Tibial artery (tissue), 4 donors: ENCODE measurements at places on chromosomes 1 and 21.
A peak's percentile ranks its signal among the peaks of the same experiment; 100 is the strongest.

DNA sequence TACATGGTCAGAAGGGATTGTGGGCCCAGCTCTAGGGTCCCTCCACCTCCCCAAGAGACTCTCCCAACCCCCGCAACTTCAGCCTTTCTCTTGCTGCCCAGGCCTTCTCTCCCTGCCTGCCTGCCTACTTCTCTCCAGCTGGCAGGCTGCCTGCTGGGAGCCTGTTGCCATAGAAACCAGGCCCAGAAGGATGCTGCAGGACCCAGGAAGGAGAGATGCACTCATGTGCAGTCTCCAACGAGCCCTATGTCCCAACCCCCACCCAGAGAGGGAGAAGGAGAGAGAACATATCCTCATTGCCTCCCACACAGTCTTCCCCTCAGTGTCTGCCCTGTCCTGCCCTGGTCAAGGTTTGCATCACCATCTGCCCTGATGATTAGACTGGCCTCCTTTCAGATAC is 10.8 kb upstream of the SMIM12 start:
- no peak for DNase-seq
- no peak overlapping the region for H3K4me3 ChIP-seq
- no peaks in the 10 kb centered on the region for H3K4me1 ChIP-seq
- H3K27ac ChIP-seq, result no peak overlapping the region

DNA sequence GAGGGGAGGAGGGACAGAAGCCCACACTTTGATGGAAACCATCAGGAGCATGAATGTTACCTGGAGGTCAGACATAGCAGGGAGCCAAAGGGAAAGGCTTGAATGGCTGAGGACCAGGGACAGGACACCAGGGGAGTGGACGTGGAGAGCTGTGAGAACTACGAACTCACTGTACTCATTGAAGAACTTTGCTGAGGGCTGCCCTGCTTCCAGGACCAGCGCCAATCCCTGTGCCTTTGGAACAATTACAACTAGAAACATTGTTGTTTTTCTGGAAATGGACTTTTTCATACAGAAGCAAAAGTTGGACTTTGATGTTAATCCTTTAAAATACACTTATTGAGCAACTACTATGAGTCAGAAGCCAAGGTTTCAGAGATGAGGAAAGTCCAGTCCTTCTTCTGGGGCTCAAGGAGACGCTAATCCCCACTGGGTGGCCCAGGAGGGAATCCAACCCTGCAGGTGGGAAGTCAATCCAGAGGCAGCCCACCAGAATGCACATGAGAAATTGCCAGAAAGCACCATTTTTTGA is 12.9 kb downstream of the TSPAN2 start:
- DNase-seq, result no peak
- no peaks in the 10 kb centered on the region for H3K27me3 ChIP-seq
- no peaks in the 10 kb centered on the region for H3K36me3 ChIP-seq
- H3K27ac ChIP-seq, result peak overlapping the region; percentile 84
- no peak overlapping the region for H3K4me3 ChIP-seq
- peaks cover 35% of the 10 kb centered on the region for H3K4me1 ChIP-seq

DNA sequence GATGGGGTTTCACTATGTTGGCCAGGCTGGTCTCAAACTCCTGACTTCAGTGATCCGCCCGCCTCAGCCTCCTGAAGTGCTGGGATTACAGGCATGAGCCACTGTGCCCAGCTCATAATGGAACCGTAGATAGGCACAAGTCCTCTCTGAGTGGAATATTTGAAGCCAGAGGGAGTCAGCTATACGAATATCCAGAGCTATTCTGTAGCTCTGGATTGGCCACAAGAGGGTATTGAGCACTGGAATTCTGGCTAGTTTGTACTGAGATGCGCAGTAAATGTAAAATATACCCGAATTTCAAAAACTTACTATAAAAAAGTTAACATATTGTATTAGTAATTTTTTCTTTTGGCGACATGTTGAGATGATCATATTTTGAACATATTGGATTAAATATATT is 851 bp upstream of the VPS13D start:
- no peaks in the 10 kb centered on the region for H3K27me3 ChIP-seq
- H3K27ac ChIP-seq, result no peak overlapping the region
- no peak for DNase-seq
- H3K4me1 ChIP-seq, result no peaks in the 10 kb centered on the region
- no peaks in the 10 kb centered on the region for H3K36me3 ChIP-seq

DNA sequence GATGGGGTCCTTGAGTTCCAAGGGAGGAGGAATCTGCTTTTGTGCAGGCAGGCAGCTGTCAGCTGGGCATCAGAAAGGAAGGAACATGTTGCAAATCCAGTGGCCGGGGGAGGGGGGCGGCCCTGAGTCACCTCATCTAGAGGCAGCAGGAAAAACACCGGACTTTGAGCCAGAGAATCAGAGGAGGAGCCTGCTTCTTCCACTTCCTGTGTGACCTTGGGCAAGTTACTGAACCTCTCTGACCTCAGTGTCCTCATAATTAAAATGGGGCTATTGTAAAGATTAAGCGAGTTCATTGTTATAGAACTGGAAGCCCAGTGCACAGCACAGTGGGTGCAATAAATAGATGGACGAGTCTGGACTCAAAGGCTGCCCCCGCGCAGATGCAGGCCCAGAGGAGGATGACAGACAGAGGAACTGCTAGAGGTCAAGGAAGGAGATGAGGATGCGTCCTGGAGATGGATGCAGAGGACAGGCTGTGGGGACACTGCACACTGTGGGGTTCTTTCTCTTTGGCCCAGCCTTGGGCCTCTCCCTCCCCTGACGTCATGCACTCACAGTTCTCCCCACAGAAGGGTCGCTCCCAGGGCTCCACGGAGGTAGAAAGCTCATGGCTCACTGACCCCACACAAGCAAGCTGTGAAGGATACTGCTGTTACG is 714.3 kb downstream of the MATN1 start:
- H3K27ac ChIP-seq, result no peak overlapping the region
- no peaks in the 10 kb centered on the region for H3K4me1 ChIP-seq
- H3K4me3 ChIP-seq, result no peak overlapping the region
- no peaks in the 10 kb centered on the region for H3K36me3 ChIP-seq

GRCh38 chr1:16628361-16629111 is 15.2 kb upstream of the NBPF1 start:
- no peak overlapping the region for H3K4me3 ChIP-seq
- no peaks in the 10 kb centered on the region for H3K4me1 ChIP-seq
- H3K27me3 ChIP-seq, result no peaks in the 10 kb centered on the region
- H3K36me3 ChIP-seq, result peaks cover 99% of the 10 kb centered on the region
- H3K27ac ChIP-seq, result no peak overlapping the region

- H3K4me1 ChIP-seq, result no peaks in the 10 kb centered on the region
- H3K27ac ChIP-seq, result no peak overlapping the region
- no peaks in the 10 kb centered on the region for H3K27me3 ChIP-seq
- H3K36me3 ChIP-seq, result no peaks in the 10 kb centered on the region
- DNase-seq, result no peak
Observed at GRCh38 chr1:10708757-10709156, 87.7 kb downstream of the CASZ1 start.

GRCh38 chr1:34060901-34061415 is 104.1 kb downstream of the CSMD2 start:
- no peaks in the 10 kb centered on the region for H3K36me3 ChIP-seq
- no peak overlapping the region for H3K4me3 ChIP-seq
- H3K27ac ChIP-seq, result no peak overlapping the region
- peak; percentile 73 for DNase-seq

DNA sequence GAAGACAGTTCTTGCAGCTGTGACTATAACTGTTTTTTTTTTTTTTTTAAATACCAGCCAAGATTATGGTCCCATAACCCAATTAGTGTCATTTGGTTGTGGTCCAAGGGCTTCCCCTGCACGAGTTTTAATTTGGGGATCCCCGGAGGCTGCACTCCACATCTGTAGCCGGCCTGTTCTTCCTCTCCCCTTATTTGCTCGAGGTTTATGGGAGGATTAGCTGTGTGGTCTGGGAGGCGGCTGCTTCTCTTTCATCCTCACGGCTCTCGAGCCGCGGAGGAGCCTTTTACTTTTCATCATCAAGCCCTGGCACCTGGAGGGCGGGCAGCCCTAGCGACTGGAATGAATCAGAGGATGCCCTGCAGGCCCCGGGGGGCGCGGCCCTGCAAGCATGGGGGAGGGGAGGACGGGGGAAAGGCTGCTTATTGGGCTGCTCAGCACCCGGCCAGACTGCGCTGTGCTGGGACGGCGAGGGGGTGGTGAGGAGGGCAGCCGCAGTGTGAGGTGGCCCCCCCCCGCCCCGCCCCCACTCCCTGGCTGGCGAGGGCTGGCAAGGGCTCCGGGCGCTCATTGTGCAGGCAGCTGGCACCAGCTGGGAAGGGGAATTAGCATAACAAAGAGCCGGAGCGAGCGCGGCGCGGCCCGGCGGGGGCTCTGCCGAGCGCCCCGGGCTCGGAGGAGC is 18.5 kb downstream of the SERTAD4 start:
- no peaks in the 10 kb centered on the region for H3K36me3 ChIP-seq
- no peaks in the 10 kb centered on the region for H3K27me3 ChIP-seq
- H3K4me3 ChIP-seq, result peak overlapping the region; percentile 54

DNA sequence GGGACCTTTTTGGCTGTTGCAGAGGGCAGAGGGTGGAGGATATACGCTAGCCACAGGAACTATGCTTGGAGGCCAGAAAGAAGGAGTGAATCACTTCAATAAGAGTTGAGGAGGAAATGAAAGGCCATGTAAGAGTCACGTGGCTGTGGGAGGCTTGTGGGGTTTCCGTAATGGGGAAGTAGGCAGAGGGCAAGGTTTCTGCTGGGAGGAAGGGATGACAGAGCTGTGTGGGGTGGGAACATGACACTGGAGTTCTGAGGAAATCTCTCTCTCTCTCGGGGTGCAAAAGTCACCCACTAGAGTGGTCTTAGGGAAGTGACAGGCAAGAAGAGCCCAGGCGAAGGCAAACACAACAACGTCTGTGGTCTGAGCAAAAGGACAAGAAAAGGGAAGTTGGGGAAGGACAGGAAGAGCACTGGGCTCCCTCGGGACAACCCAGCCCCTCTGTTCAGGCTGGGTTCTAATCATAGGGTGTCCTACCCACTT is 3.9 kb upstream of the CD1C start:
- H3K4me3 ChIP-seq, result no peak overlapping the region
- peak; percentile 74 for DNase-seq
- H3K4me1 ChIP-seq, result no peaks in the 10 kb centered on the region
- H3K27ac ChIP-seq, result no peak overlapping the region

GRCh38 chr1:31335007-31335406 is 37.9 kb downstream of the FABP3 start:
- H3K27ac ChIP-seq, result no peak overlapping the region
- no peaks in the 10 kb centered on the region for H3K4me1 ChIP-seq
- H3K36me3 ChIP-seq, result peaks cover 22% of the 10 kb centered on the region
- no peak overlapping the region for H3K4me3 ChIP-seq

DNA sequence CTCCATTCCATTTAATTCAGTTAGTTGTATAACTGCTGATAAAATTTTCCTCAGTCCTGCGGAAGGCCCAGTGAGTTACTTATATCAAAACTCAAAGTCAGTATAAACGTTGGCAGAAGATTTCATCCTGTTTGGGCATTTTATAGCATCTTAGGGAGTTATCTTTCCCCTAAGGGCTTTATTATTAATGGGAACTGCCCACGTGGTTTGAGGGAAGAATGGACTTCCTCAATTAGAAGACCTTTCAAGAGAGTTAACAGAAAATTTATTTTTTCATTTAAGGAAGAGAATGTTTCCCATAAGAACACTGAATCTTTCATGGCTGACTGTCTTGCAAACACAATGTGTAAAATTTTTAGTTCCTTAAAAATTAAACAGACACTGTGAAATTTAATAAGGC is 400.1 kb downstream of the NEGR1 start:
- peaks cover 5% of the 10 kb centered on the region for H3K4me1 ChIP-seq
- H3K27ac ChIP-seq, result no peak overlapping the region
- H3K4me3 ChIP-seq, result no peak overlapping the region
- H3K36me3 ChIP-seq, result no peaks in the 10 kb centered on the region
- DNase-seq, result no peak

DNA sequence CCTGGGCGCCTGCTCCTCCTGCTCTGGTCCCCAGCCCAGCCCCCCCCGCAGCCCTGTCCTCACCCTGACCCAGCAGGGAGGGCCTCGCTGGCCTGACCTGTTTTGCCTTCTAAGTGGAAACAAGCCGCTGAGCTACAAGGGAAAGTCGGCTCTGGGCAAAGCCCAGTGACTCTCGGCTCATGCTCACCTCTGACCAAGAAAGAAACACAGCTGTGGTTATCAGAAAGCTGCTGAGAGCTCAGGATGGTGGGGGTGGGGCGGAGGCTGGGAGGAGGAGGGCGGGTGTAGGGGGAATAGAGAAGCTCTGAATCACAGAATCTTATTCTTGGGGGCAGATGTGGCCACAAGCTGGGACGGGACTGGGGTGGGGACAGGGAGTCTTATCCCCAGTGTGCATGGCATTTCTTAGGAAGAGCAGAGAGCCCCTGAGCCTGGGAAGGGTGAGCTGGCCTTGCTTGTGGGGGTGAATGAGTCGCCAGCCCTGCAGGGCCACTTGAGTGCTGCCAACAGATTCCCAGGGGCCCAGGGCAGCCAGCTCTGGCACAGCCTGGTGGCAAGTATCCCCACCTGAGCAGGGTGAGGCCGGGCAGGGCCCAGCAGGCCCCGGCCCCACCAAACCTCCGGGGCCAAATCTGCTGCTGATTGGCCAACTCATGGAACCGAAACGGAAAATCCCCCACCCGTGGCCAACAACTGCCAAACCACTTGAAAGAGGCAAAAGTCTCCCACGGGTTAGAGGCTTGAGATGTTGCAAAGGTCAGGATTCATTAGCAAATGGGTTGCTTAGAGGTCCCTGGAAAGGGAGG is 120.6 kb downstream of the SPSB1 start:
- no peaks in the 10 kb centered on the region for H3K27me3 ChIP-seq
- peak; percentile 73 for DNase-seq
- H3K36me3 ChIP-seq, result no peaks in the 10 kb centered on the region
- no peaks in the 10 kb centered on the region for H3K4me1 ChIP-seq
- H3K4me3 ChIP-seq, result no peak overlapping the region

DNA sequence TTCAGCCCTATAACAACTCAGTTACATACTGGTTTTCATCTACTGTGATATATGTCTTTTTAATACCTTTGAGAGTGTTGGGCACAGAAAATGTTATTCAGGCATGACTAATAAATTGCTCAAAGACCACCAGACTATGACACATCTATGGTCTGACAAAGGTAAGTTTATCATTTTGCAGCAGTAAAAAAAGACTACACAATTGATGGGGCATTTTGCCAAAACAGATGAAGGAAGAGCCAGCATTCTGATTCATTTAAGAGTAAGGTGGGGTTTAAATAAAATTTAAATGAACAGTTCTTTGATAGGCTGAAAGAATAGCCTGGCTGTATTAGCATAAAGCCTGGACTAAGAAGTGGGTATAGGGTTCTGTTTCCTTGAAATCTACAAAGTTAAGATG is 8.8 kb upstream of the RNPC3 start:
- H3K27me3 ChIP-seq, result no peaks in the 10 kb centered on the region
- DNase-seq, result no peak

- no peak for DNase-seq
- H3K36me3 ChIP-seq, result no peaks in the 10 kb centered on the region
- peak overlapping the region; percentile 90 for H3K4me3 ChIP-seq
Observed at GRCh38 chr1:113388621-113389358, 1.5 kb upstream of the MAGI3 start.

- H3K27me3 ChIP-seq, result no peaks in the 10 kb centered on the region
- no peak overlapping the region for H3K27ac ChIP-seq
- no peaks in the 10 kb centered on the region for H3K4me1 ChIP-seq
- DNase-seq, result no peak
- H3K36me3 ChIP-seq, result no peaks in the 10 kb centered on the region
Observed at GRCh38 chr1:224080115-224080774, 33.7 kb upstream of the FBXO28 start.
